ENCODE measurements at places on chromosomes 3 and 15.
A peak's percentile ranks its signal among the peaks of the same experiment; 100 is the strongest.

DNA sequence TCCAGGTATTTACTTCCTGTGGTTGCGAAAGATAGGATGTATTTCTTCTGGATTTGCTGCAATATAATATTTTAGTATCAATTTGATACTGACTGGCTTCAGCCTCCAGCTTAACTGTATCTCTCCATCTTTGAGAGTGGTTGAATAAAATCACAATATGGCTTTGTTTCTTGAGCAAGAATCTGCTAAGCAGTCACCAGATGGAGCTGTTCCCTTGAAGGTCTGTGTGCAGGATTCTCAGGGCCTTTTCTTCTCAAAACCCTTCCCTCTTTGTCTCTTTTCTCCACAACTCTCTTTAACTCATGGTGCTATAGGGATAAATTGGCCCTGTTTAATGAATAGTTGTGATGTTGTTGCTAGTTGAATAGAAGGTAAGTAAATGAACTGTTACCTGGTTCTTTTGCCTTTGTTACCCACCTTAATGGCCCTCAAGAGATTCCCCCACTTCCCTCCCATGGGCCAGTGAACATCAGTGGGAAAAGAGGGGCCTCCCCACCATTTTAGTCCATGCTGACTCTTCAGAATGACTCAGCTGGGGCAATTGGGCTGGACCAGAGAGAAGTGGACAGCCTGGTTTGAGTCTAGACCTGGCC, 34.8 kb upstream of the RAB6B start:
- DNase-seq = peak; percentile 73

DNA sequence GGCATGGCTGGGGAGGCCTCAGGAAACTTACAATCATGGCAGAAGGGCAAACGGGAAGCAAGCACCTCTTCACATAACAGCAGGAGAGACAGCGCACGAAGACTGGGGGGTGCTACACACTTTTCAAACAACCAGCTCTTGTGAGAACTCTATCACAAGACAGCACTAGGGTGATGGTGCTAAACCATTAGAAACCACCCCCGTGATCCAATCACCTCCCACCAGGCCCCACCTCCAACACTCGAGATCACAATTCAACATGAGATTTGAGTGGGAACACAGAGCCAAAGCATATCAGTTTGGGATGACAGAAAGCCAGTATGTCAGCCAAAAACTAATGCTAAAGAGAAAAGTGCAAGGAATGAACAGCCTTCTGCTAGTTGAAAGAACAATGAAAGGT, 309.8 kb upstream of the CCDC54 start:
- no peak for DNase-seq

DNA sequence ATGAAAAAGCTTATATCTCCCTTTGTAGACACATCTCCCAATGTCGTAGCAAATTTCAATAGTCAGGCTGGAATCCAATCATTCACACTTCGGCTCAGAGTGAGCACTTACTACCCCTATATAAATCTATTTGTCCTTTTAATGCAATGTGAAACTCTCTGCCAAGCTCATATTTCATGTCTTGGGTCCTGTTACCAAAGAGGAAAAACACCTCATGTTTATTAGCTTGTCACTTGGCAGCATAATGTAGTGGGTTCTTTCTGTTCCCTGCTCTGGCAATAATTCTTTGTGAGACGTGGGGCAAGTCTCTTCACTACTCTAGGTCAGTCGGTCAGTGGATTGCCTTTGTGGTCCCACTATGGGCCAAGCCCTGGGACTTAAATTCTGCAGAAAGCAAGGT, 107.1 kb downstream of the SRGAP3 start:
- DNase-seq = no peak

DNA sequence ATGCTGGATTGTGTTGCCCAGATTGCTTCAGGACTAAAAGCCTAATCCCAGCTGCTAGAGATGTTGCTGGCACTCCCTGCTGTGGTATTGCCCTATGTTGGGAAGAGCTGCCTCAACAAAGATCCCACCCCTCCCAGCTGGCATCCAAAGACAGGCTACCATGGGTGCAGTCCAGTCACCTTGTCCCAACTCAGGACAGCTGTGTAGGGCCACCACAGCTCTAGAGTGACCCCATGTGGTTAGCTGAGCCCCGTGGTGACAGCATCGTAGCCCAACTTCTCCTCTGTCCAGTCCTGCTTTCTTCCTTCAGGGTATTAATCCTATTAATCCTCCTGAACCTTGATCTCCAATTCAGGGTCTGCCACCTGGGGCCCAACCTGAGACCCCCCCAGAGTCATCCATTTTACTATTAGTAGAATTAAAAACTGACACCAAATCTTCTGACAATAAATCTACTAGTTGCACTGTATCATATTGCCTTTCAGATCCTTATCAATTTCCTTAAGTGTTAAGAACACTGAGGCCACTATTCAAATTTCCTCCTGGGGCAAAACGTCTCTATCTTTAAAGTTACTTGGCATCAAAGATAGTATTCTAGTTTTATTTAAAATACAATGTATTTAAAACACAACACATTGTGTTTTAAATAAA, 83.5 kb downstream of the AQP9 start:
- peak; percentile 20 for DNase-seq

DNA sequence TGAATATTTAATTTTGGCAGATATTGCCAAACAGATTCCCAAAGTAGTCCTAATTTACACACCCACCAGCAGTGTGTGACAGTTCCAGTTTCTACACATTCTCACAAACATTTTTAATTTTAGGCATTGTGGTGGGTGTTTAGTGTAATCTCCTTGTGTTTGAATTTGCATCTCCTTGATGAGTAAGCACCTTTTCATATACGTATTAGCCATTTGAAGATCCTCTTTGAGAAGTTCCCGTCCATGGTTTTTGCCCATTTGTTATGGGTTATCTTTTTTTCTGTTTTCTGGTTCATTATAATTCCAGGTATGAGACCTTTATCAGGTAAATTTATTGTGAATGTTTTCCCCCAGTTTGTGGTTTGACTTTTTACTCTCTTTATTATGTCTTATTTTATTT, 2.3 kb upstream of the TM4SF19 start:
- no peak for DNase-seq

DNA sequence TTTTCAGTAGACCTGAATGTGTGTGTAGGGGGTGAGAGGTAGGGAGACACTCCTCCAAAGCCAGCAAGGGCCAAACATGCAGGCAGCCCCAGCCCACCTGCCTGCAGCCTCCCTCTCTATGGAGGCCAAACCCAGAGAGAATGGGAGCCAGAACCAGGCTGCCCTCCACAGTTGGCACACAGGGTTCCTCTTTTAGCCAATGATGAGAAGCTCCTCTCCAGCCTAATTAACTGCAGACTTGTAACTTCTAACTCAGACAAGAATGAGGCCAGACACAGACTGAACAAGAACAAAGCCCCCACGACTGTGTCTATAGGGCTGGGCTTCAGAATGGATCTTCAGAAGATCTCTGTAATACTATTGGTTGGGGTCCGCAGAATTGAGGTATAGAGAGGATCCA, 12.3 kb upstream of the TLE3 start:
- DNase-seq = no peak

DNA sequence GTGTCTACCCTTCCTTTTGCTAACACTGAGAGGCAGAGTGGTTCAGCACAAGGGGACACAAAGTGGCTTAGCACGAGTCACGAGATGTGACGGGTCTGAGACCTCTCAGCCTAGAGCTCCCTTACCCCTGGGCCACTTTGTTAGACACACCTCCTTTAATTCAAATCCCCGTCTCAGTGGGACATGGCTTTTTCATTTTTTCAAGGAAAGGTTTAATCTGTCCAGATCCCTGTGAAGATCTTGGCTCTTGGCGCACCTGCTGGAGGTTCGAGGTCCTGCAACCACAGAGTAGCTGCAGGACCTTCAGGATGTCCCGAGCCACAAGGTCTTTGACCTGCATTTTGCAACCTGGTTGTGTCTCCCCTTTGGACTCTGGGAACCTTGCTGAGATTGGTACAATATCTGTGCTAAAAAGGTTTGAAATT, 52.0 kb downstream of the LPP start:
- no peak for DNase-seq

- DNase-seq = no peak
Measured at GRCh38 chr3:29214009-29214658, 66.7 kb upstream of the RBMS3 start.

DNA sequence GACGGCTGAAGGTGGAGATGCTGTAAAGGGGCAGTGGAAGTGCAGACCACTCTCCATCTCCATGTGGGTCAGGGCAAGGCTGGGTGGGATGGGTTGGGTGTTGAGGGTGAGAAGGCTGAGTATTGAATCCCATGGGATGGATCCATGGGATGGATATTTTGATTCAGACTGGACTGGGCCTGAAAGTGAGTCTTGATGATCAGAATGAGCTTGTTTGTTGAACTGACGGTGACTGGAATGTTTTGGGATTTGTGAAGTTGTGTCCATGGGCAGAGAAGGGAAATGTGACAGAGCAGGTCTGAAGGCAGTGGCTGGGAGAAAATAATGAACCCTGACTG, 49.3 kb downstream of the CHST2 start:
- no peak for DNase-seq

DNA sequence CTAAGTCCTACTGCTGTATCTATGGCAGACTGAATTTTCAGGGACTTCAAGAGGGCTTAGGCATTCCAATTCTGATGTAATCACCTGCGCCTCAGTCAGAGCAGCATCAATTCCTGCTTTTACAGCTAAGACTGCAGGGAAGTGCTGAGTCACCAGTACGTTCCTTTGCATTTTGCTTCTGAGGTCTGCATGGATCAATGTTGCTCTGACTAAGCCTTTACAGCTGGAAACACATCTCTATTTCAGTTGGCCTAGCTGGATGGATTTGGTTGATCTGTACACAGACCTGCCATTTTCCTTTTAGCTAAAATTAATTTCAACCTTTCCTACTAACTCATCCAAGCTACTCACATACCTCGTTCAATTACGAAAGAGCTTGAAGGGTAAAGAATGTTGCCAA, 51.3 kb downstream of the ETV5 start:
- DNase-seq = peak; percentile 42

DNA sequence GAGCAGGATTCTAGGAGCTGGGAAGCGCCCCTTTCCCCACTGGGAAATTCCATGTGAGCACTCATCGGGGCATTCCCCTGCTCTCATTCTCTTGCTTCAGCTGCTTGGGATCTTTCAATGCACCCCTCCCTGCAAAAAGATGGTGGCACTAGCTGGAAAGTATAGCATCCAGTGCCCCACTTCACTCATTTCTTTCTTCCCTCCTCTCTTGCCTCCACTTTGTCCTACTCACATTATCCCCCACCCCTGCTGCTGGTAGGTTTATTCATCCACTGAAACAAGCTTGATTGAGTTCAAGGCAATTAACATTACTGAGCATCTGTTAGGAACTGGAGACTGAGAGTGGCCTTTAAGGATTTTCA, 84.8 kb upstream of the LIMD1 start:
- no peak for DNase-seq

DNA sequence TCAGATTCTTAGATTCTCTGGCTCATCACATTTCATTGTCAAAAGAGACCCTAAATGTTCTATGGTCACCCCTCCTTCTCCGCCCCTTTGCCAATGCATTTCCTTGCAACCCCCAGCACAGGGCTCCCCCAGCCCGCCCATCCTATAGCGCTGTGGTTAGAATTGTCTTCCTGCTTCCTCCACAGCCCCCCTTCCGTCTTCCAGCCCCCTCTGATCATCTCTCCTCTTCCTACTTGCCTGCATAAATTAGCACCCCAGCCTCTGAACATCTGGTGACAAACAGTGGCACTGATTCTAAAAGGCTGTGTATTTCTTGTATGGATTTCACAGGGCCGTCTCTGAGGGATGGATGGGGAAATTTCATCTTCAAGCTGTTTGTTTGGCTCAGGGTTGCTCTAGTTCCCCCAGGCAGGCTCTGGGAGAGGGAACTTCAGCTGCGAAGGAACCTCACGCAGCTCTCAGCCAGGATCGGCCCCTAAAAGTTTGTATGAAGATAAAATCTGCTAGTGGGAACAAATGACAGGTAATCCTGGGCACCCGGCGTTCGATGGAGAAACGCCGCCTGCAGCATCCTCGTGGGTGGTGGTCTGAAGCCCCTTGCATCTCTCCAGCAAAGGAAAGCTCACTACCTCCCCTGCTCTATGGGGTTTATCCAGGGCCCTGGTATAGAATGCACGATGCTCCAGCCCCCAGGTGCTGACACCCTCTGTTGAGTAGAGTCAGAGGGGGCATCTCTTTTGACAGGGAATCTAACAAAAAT, 83.0 kb downstream of the WNT7A start:
- no peak for DNase-seq

- DNase-seq = peak; percentile 61
Measured at GRCh38 chr3:98022978-98023820, 11.9 kb downstream of the GABRR3 start.

DNA sequence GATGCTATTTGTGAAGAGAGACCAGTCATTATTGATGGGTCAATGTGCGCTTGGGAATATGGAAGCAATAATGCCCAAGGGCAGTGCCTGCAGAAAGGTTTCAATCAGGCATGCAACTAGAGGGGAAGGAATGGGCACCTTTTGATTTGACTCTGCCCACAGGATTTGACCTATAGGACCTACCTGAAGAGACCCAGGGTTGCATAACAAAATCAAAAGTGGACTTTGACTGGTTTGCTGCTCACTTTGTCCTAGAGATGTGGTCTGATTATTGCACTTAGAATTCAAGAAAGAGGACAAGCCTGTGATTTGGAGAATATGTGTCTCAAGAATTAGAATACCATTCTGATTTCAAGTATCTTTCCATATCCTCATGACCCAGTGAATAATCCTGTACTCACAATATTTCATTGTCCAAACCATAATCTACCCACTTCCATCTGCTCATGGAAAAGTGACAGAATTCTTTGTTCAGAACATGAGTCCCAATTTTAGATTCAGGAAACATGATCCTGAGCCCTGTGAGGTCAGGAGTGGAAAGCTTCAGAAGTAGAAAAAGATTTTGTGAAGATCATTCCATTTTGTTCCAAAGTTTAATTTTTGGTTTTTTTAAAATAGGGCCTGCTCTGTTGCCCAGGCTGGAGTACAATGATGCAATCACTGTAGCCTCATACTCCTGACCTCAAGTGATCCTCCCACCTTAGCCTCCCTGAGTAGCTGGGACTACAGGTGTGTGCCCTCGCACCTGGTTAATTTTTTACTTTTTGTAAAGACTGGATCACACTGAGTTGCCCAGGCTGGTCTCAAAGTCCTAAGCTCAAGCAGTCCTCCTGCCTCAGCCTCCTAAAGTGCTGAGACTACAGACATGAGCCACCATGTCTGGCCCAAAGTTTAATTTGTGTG, 151.3 kb upstream of the NR2E3 start:
- DNase-seq = no peak

DNA sequence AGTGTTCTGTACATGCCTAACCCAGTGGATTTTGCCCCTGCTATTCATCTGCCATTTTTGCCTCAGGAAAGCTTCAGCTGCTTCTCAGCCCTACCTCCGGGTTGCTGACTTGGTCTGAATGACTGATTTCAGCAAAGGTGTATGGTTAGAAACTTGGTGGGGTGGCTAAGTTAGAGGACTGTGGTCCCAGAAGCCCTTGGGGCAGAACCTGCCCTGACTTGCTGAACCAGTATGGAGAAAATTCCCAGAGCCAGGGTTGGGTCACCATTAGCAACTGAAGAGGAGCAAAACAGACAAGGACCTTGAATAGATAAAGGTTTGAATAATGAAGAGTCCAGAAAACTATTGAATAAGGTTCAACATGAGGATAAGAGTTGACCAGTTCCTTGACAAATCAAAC, 6.1 kb upstream of the WWTR1 start:
- DNase-seq = no peak

GRCh38 chr15:70343961-70344621, 246.4 kb upstream of the TLE3 start:
- no peak for DNase-seq
